A549 treated with AZD2906 at 1 μM for 4 hours (cell line): ENCODE measurements at places on chromosomes 16 and 17. TPM values are rescaled to one million over a fixed set of nuclear protein-coding genes. Genes with fewer than 3 reads are reported as not detected.

Gene AKAP1
- 49.1 to 56.5 TPM (median 53.0 TPM) in 5 replicates for total RNA-seq

Gene SLC6A4
- total RNA-seq = 0.07 to 0.08 TPM (median 0.07 TPM) in 3 of 5 replicates, not detected in the others

Gene TNFSF12
- total RNA-seq = 8.2 to 13.3 TPM (median 13.0 TPM) in 5 replicates

Gene G6PC1
- total RNA-seq = 0.02 to 0.04 TPM (median 0.03 TPM) in 3 of 5 replicates, not detected in the others

Gene MYH11
- total RNA-seq = 0.01 to 0.22 TPM (median 0.02 TPM) in 5 replicates
